ENCODE measurements at places on chromosomes 6 and 20.

DNA sequence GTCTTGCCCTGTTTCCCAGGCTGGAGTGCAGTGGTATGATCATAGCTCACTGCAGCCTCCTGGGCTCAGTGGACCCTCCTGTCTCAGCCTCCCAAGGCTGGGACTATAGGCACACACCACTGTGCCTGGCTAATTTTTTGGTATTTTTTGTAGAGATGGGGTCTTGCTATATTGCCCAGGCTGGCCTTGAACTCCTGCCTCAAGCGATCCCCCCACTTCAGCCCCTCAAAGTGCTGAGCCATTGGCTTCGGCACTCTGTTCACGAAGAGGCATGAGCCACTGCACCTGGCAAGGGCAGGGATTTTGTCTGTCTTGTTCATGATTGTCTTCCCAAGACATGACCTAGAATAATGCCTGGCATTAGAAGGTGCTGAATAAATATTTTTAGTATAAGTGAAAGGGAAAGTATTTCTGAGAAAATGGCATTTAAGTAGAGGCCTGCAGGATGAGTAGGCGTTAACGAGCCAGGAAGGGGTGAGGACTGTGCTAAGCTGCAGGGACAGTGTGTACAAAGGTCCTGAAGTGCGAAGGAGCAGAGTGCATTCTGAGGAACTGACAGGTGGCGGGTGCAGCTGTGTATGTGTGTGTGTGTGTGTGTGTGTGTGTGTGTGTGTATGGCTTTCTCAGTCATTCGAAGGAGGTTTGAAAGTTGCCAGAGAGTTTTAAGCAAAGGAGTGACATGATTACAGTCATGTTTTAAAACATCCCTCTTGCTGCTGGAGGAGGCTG, 43.0 kb downstream of the VEGFA start:
- DNase-seq: peak; percentile 44

- DNase-seq: no peak
Observed at GRCh38 chr6:3316331-3316730, 57.6 kb downstream of the PSMG4 start.

- no peak for DNase-seq
Observed at GRCh38 chr6:74170118-74170517, 474.1 kb downstream of the CD109 start.

DNA sequence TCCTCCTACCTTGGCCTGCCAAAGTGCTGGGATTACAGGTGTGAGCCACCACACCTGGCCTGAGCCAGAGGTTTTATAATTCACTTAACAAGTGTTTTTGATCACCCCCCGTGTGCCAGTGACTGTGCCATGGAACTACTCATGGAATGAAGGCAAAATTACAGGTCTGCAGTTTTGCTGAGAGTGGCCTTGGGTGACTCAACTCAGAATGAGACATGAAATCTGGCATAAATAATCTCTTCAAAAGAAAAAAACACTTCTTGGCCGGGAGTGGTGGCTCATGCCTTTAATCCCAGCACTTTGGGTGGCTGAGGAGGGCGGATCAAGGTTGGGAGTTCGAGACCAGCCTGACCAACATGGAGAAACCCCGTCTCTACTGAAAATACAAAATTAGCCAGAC, 166.9 kb upstream of the SALL4 start:
- no peak for DNase-seq

GRCh38 chr6:119079283-119079809, 882 bp upstream of the FAM184A start:
- DNase-seq: no peak

DNA sequence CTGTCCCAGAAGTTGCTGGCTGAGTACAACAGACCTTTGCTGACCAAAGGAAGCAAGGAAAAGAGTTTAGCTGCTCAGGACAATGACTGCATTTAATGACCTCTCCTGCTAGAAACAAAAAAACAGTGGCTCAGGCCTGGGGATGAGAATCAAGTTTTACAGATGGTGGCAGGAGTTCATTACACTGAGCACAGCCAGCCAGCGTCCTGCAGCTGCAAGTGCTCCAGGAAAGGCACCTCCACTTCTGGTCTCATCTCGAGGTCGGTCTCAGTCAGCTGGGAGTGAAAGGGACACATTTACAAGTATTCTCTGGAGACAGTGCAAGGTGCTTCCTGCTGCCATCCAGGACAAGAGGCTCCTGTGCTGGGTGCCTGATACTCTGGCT, 362.7 kb downstream of the THBS2 start:
- no peak for DNase-seq

GRCh38 chr6:109282756-109283155, 99.5 kb downstream of the CD164 start:
- no peak for DNase-seq

GRCh38 chr20:21109144-21109543, 3.0 kb upstream of the LINC00237 start:
- DNase-seq: no peak

GRCh38 chr6:49453221-49453620, 9.8 kb downstream of the MMUT start:
- no peak for DNase-seq
